ENCODE measurements at places on chromosomes 3 and 15. TPM values are rescaled to one million over a fixed set of nuclear protein-coding genes. Genes with fewer than 3 reads are reported as not detected.

- DNase-seq: no peak
Measured at GRCh38 chr3:184242297-184242685, 6.5 kb downstream of the ALG3 start.

CCDC54 gene
- not detected for total RNA-seq

GOLGA8T gene
- 0.23 TPM for total RNA-seq

DNA sequence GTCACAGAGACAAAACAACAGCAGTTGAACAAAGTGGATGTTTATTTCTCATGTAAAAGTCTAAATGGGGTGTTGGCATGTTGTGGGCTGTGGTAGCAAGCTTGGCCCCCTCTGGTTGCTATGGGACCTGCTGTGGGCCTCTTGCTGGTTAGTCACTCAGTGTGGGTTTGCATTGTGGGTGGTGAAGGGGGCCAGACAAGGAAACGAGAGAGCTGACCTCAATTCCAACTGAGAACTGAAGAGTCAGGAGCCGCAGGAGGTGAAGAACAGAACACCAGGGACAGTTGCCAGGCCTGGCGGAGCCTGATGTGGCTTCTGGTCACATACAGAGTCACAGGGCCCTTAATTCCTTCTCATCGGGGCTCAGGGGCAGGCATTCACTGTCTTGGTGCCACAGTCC is 1.9 kb upstream of the ADPGK start:
- DNase-seq: no peak

DNAJA4 gene
- total RNA-seq: not detected

DNA sequence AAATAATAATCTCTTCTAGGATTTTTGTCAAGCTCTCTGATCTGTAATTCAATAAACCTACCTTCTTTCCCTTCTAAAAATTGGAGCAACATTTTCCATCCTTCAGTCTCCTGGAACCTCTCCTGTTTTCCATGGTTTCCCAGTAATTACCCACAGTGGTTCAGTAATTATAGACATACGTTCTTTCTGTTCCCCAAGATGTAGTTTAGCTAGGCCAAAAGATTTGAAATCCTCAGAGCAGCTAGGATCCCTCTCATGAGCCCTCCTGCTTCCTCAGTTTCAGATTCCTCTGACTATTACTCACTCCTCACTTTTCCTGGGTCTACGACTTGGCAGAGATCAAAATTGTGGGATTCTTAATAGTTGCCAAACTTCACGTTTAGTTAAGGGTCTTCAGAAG is 76.9 kb upstream of the IGSF10 start:
- no peak for DNase-seq

- peak; percentile 1 for DNase-seq
Measured at GRCh38 chr3:65342084-65342683, 654.4 kb upstream of the ADAMTS9 start.

GRCh38 chr3:127417709-127418559 is 130.1 kb upstream of the PRR20G start:
- no peak for DNase-seq

DNA sequence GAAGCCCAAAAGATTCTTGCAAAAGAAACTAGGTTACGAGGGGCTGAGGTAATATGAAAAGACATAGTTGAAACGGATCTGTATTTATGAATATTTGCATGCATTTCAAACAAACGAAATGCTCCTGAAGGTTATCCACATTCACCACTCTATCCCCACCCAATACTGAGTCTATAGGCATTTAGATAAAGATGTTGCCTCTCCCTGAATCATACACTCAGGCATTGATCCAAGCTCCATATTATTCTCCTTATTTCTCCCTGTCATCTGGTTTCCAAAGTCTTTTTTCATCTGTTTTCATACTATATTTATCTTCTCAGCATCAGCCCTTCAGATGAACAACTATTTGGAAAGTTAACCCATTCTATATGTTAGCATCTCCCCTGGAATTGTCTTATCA is 492.5 kb upstream of the TGFBR2 start:
- DNase-seq: no peak

ZNF80 gene
- total RNA-seq: not detected

DNA sequence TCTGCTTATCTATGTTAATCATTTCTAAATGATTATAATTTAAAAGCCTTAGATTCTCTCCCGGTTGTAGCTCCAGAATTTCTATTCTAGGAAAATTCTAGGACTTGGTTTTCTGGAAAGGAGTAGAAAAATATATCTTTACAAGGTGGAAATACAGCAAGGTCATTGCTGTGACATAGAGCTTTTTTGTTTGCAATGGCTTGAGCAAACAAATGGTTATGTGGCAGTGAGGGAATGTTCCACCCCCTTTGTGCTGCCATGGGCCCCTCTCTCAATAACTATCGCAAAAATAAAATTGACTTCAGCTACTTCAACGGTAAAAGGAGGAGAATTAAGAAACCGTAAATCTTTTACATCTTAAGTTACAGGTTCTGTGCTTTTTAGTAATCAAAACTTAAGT is 517.1 kb downstream of the EPHA3 start:
- DNase-seq: no peak

GRCh38 chr3:119033393-119034255 is 1.0 kb downstream of the IGSF11 start:
- DNase-seq: no peak

DNA sequence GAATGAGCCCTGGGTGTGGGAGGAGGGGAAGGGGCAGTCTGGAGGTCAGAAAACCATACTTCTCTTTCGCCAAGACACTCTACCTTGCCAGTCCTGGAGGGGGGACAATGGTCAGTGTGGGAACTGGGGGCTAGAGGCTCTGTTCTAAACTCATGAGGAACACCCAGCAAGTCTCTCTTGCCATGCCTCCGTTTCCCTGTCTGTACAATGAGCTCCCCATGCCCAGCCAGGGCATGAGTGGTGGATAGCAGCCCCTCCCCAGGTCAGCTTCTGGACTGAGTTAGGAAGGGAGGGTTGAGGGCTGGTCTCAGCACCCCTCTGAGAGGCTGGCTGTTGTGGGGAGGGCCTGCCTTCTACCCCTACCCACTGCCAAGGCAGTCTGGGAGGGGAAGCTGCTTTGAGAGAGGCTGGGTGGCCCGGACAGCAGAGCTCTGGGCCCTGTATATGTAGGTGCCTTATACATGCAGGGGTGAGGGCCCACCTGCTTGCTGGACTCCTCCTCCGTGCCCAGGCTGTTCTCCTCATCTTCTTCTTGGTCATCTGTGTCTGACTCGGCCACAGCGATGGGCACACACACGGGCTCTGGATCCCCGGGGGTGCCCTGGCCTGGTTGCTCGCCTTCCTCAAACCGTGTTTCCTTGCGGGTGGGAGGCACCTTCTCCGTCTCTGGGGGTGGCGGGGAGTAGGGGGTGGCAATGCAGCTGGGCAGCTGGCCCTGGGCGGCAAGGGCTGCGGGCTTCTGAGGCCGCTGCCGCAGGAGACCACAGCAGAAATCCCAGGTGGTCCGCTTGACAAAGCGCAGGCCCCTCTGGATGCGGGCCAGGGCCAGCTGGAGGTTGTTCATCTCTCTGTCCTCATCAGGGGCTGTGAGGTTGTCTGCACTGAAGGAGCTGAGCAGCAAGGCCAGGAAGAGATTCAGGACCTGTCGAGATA is 68.8 kb downstream of the SCN5A start:
- DNase-seq: no peak

DNA sequence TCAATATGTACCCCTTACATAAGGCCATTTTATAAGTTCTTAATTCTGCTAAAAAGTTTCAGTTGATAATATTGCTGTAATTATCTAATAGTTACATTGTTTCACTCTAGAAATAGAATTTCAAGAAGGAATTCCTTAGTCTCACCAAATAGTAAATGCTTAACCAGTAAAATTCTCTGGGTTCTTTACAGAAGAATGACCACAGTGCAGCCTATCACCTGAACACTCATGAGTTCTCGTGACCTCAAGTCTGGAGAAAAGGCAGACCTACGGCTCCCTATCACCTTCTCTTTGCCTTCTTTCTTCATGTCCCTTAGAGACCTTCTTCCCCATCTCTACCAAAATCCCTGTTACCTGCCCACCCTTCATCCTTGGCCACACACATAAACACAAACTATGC is 30.9 kb downstream of the CCDC191 start:
- DNase-seq: no peak

NMNAT3 gene
- total RNA-seq: 73.6 TPM

GRCh38 chr3:23385327-23385726 is 182.2 kb downstream of the UBE2E2 start:
- DNase-seq: no peak

DNA sequence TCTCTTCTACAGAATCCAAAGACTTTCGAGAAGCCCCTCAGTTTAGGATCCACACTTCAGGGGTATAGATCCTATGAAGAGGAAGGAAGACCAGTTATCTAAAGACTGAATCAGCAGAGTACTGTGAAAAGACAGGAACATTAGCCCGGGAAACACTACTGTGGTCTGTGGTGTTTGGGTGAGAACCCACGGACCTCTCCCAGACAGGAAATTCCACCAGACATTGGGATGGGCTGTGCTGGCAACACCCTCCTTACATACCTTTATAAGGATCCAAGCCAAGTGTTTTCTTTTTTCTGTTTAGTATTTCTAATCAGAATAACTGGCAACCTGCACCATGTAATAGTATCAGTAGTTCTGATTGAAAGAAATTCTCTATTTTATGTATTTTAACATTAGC is 14.1 kb downstream of the TMEM207 start:
- no peak for DNase-seq

CPA3 gene
- not detected for total RNA-seq

- no peak for DNase-seq
Measured at GRCh38 chr3:16927485-16927884, 42.7 kb downstream of the PLCL2 start.

- DNase-seq: no peak
Measured at GRCh38 chr15:36080759-36081158, 498.7 kb upstream of the CDIN1 start.

DNA sequence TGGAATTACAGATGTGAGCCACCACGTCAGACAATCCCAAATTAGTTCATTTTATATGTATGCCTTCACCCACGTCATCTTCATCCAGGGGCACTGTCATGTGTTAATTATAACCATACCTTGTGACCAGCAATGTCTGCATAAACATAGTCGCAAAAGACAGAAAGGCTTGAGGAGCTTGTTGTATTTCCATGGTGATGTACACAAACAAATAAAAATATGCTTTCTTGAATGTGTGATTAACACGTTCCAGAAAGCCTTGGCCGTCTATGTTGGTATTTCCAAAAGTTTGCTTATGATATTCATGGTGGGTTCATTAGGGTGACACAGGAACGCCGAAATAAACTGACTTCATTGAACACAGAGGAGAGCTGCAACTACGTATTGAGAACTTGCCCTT is 524.7 kb upstream of the ZNF717 start:
- DNase-seq: no peak

ARHGAP31 gene
- total RNA-seq: 1.5 TPM

DNA sequence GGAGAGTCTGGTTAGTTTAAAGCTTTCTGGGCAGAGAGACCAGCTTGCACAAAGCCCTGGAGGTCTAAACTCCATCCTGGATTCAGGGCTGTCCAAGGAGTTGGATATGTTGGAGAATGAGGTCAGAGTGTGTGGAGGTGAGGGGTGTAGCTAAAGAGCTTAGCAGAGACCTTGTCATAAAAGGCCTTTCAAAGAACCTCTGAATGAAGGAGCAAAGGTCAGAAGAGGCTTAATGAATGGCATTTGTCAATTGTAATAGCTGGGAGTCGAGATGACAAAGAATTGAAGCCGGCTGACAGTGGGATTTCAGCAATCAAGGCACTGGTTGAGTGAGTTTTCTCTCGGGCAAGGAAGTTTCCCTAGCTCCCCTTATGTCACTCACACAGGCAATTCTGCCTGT is 202.6 kb downstream of the PDCD6IP start:
- DNase-seq: no peak

DNA sequence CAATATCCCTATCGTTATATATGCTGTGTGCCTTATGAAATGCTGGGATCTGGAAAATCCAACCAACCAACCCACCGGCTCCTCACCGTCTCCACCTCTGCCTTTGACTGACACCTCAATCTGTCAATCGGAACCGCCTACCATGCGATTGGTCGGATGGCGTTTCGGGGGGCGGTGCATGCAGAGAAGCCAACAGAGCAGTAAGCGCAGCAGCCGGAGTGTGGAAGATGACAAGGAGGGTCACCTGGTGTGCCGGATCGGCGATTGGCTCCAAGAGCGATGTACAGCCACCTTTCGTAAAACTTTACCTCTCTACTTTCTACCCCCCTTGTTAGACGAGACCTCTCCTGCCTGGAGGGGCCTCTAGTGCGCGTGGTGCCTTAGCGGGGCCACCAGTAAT is 6.3 kb downstream of the CLK3 start:
- no peak for DNase-seq

GRCh38 chr15:66767240-66767659 is 65.2 kb downstream of the SMAD6 start:
- DNase-seq: no peak

GRCh38 chr3:141651409-141651808 is 86.7 kb upstream of the RNF7 start:
- DNase-seq: no peak

GRCh38 chr3:183564046-183564445 is 8.5 kb upstream of the KLHL6 start:
- DNase-seq: no peak

DNA sequence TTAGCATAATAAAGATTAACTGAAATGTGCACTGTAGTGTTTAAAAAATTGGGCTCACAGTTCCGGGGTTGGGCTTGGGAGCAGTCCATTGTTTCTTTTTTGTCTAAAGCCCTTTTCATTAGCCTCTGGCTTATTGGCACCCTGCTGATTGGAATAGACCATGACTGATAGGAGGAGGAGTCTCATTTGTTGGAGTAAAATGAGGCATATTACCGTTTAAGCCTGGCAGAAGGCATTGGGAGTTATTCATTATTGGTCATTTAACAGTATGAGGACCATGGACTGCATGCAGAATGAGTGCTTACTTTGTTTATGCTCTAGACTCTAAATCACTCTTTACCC is 139.0 kb upstream of the CGNL1 start:
- no peak for DNase-seq

All from Caki2 (cell line).